Activated CD8-positive, alpha-beta T cell treated with anti-CD3 and anti-CD28 coated beads for 36 hours (primary cell): ENCODE measurements at places on chromosomes 7 and 10. TPM values are rescaled to one million over a fixed set of nuclear protein-coding genes. Genes with fewer than 3 reads are reported as not detected.

DNA sequence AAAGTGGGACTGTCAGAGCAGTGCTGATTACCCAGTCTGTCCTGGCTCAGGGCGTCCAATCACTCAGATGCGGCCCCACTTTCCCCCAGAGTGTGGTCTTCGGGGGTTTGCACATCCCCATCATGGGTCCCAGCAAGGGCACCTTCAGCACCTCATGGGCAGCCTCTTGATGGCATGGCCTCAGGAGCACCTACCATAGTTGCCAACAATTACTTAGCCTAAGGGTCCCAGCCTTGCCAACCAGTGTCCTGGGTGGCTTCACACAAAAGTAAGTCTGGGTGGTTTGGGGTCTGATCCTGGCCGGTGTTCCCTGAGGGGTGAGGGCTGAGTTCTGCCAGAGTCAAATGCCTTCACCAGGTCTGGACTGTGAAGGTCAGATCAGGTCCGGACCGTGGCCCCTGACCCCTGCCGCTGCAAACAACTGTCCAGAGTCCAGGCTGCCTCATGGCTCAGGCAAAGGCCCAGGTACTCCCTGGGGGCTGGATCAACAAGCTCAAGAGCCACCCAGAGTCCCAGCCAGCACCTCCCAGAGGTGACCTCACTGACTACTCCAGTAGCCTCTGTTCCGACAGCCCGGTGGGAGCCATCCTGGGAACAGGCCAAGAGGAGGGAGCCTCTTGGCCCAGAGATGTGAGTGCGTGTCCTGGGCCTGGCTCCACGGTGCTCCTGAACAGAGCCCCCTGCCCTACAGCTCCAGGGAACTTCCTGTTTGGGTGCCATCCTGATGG lies 6.2 kb upstream of the MARVELD1 start:
- peaks cover 14% of the 10 kb centered on the region for H3K27me3 ChIP-seq
- no peaks in the 10 kb centered on the region for H3K36me3 ChIP-seq
- H3K4me1 ChIP-seq = no peaks in the 10 kb centered on the region
- DNase-seq = no peak

UCN3 gene
- not detected for total RNA-seq

DNA sequence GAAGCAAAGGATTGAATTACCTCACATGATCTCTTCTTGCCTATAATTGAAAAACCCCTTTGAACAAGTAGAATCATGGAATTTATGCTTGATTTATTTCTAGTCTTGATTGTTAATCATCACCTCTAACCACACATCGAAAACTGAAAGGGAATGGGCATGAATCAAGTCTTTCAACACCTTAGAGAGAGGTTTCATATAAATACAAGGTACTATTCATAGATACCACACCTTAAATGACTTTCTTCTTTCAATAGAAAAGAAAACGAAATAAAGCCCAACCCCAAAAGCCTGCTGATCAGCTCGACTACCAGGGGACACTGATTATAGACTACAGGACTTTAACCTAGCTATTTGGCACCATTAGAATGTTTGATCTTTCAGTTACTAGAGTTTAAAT lies 128.6 kb upstream of the PTPRZ1 start:
- no peaks in the 10 kb centered on the region for H3K4me1 ChIP-seq
- no peaks in the 10 kb centered on the region for H3K36me3 ChIP-seq
- H3K27me3 ChIP-seq = no peaks in the 10 kb centered on the region
- H3K27ac ChIP-seq = no peak overlapping the region

CPED1 gene
- total RNA-seq = not detected

TWIST1 gene
- 0.20 TPM for total RNA-seq

DNA sequence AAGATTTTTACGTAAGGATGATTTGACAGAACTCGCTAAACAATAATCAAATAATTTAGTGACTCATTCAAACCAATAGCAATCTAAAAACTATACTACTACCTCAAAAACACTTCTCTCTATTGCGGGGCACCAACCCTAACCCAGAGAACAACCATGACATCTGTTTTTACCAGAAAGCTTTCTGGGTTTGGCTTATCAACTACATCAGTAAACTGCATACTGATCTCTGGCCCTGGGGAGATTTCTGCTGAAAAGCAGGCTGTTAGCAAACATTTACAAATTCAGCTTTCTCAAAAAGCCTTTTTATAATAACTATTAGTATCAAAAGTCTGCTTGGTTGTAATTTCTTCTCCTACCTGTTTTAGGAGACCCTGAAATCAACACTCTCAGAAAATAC lies 144.5 kb upstream of the ZWINT start:
- no peaks in the 10 kb centered on the region for H3K4me1 ChIP-seq
- H3K27ac ChIP-seq = no peak overlapping the region
- no peak for DNase-seq
- no peaks in the 10 kb centered on the region for H3K27me3 ChIP-seq
- no peaks in the 10 kb centered on the region for H3K36me3 ChIP-seq
- H3K4me3 ChIP-seq = no peak overlapping the region

CPA2 gene
- total RNA-seq = not detected

- H3K27me3 ChIP-seq = peaks cover 7% of the 10 kb centered on the region
- no peak for DNase-seq
- H3K4me3 ChIP-seq = no peak overlapping the region
Observed at GRCh38 chr7:28183627-28184026, 3.0 kb upstream of the JAZF1 start.
